Dermis blood vessel endothelial cell (primary cell): ENCODE measurements at places on chromosomes 6 and 20. TPM values are rescaled to one million over a fixed set of nuclear protein-coding genes. Genes with fewer than 3 reads are reported as not detected.

SPDEF gene
- under 0.01 TPM in 1 of 2 replicates, not detected in the other for total RNA-seq

ELOVL2 gene
- total RNA-seq, result under 0.01 TPM in 1 of 2 replicates, not detected in the other

MYCT1 gene
- 112 and 162 TPM in 2 replicates for total RNA-seq

HAO1 gene
- total RNA-seq, result not detected in 2 replicates

GPLD1 gene
- total RNA-seq, result 0.05 and 0.17 TPM in 2 replicates

HEY2 gene
- not detected in 2 replicates for total RNA-seq

PSORS1C1 gene
- total RNA-seq, result 0.17 and 4.7 TPM in 2 replicates

SYCP2 gene
- total RNA-seq, result 1.7 and 3.1 TPM in 2 replicates

CAGE1 gene
- under 0.01 TPM in 1 of 2 replicates, not detected in the other for total RNA-seq

DAAM2 gene
- total RNA-seq, result 0.14 and 0.34 TPM in 2 replicates

SYTL3 gene
- total RNA-seq, result 0.70 and 0.85 TPM in 2 replicates

SLC25A27 gene
- 1.9 and 6.3 TPM in 2 replicates for total RNA-seq

LHFPL5 gene
- not detected in 2 replicates for total RNA-seq

ANKRD66 gene
- total RNA-seq, result not detected in 2 replicates

POU5F1 gene
- 0.68 TPM in 1 of 2 replicates, not detected in the other for total RNA-seq

MYLK2 gene
- total RNA-seq, result 8.5 and 8.7 TPM in 2 replicates

STX11 gene
- 16.7 and 17.2 TPM in 2 replicates for total RNA-seq

ARFGEF3 gene
- 2.0 and 5.8 TPM in 2 replicates for total RNA-seq

CST2 gene
- not detected in 2 replicates for total RNA-seq

CDSN gene
- not detected in 2 replicates for total RNA-seq

IMPG1 gene
- total RNA-seq, result not detected in 2 replicates

SRPK1 gene
- total RNA-seq, result 68.4 and 73.0 TPM in 2 replicates

GPX5 gene
- total RNA-seq, result not detected in 2 replicates

TNF gene
- 0.17 TPM in 1 of 2 replicates, not detected in the other for total RNA-seq

SLC22A2 gene
- total RNA-seq, result not detected in 2 replicates

ENPP3 gene
- total RNA-seq, result 0.19 and 0.85 TPM in 2 replicates

IL17A gene
- not detected in 2 replicates for total RNA-seq

ETV7 gene
- total RNA-seq, result 0.09 and 0.17 TPM in 2 replicates

INSM1 gene
- not detected in 2 replicates for total RNA-seq

CCN5 gene
- total RNA-seq, result not detected in 2 replicates

KCNB1 gene
- under 0.01 TPM in 1 of 2 replicates, not detected in the other for total RNA-seq

KIF25 gene
- not detected in 2 replicates for total RNA-seq

RAD21L1 gene
- total RNA-seq, result not detected in 2 replicates

AURKA gene
- 12.4 and 66.3 TPM in 2 replicates for total RNA-seq

C6orf52 gene
- 0.42 TPM in 1 of 2 replicates, not detected in the other for total RNA-seq

PRR18 gene
- total RNA-seq, result not detected in 2 replicates

DLL1 gene
- 7.5 and 7.6 TPM in 2 replicates for total RNA-seq

RNF144B gene
- 77.1 and 89.2 TPM in 2 replicates for total RNA-seq

TP53TG5 gene
- total RNA-seq, result not detected in 2 replicates
